NAMALWA (cell line): ENCODE measurements at places on chromosomes 12 and 14.

DNA sequence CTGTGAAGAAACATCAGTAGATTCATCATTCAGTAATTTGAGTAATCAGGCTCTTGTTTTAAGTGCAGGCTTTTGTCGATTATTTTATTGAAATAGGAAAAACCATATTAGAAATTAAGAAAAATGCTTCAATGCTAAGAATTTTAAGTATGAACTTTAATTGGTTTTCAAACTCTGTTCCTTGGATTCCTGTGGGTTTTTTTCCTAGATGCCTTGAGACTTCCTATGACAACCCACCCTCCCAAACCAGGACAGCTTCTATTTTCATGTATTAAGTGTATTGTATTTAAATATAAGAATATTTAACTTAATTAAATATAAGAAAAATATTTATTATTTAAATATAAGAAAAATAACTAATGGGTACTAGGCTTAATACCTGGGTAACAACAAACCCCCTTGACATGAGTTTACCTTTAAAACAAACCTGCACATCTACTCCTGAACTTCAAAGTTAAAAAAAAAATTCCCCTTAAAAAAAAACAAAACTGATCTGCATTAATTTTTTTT is 3.0 kb downstream of the ARHGAP5 start:
- DNase-seq, result no peak

- DNase-seq, result peak; percentile 71
These were observed 59.7 kb downstream of the DAO start for GRCh38 chr12:108939594-108939993.

DNA sequence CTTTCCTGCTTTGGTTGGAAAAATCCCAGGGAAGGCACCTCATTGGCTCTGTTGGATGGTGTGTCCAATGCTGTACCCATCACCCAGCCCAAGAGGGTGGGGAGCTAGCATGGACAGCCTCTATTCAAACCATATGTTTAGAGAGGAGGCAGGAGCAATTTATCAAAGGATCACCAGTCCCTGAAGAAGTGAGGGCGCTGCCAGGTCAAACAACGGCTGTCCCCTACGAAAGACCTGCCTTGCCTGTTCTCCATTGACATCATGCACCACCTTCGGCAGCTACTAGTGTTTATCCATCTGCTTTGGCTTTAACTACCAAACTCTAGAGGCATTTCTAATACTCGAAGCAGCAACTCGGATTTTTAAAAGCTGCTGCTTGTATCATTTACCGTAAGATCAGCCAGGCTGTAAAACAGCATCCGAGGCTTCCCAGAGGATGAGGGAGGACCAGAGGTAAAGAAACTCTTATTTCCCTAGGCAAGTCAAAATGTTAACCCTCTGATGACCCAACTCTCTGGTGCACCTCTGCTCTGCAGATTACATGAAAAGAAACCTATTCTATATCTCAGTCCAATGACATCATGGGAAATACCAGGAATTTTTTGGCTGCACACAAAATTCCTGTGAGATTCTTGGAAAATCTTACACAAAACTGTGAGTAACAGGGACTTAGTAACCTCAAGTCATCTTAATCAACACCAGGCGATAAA is 720.9 kb upstream of the TBX3 start:
- DNase-seq, result no peak

DNA sequence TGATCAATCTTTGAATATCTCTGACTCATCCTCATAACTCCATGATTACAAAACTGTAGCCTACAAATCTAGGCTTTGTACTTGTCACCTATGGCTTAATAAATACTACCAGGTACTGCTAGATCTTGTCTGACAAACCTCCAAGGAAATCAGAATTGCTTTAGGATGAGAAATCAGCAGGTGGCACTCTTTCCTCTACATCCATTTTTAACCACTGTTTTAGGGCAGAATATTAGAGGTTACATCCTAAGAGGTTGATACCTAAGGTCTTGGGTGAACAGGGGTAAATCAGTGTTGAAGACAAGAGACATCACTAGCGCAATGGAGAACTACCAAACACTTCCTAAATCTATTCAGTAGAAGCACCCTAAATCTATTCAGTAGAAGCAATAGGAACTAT is 63.1 kb upstream of the SOX5 start:
- peak; percentile 22 for DNase-seq

GRCh38 chr12:24554612-24555295 is 394.1 kb downstream of the BCAT1 start:
- no peak for DNase-seq
